ENCODE measurements at places on chromosomes 16 and 17. TPM values are rescaled to one million over a fixed set of nuclear protein-coding genes. Genes with fewer than 3 reads are reported as not detected.

The CD300E gene
- 0.45 TPM for polyA plus RNA-seq

The SLC12A3 gene
- polyA plus RNA-seq: not detected

The NEUROD2 gene
- polyA plus RNA-seq: 0.23 TPM

- DNase-seq: no peak
Observed at GRCh38 chr16:69423189-69423588, 1.2 kb upstream of the CYB5B start.

DNA sequence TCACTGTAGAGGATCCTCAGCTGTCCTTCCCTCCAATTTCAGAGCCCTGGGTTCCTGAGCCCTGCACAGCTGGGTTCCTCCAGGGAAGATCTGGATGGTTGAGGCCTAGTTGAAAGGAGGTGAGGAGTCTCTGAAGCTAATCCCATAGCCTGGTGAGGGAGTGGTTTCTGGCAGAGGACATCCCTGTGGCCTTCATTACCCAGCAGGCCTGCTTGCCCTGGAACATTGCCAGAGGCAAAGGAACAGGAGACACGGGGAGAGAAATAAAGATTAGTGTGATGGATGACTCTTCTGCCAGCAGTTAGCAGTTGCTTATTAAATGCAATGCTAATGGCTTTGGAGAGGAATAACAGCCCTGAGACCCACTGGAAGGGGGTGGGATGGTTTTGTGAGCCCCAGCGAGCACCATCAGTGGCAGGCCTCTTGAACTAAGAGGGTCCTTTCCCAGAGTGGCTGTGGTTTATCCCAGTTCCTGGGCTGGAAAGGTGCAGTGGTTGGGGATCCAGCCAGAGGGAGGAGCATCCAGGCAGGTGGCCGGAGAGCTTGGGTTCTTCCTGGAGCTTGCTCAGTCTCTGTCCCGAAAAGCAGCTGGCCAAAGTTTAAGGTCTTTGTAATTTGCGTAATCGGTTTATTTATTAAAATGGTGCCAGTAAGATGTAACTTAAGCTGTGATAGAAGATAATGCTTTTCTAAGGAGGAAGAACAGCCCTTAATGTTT lies 209.7 kb downstream of the CCDC182 start:
- no peak for DNase-seq

DNA sequence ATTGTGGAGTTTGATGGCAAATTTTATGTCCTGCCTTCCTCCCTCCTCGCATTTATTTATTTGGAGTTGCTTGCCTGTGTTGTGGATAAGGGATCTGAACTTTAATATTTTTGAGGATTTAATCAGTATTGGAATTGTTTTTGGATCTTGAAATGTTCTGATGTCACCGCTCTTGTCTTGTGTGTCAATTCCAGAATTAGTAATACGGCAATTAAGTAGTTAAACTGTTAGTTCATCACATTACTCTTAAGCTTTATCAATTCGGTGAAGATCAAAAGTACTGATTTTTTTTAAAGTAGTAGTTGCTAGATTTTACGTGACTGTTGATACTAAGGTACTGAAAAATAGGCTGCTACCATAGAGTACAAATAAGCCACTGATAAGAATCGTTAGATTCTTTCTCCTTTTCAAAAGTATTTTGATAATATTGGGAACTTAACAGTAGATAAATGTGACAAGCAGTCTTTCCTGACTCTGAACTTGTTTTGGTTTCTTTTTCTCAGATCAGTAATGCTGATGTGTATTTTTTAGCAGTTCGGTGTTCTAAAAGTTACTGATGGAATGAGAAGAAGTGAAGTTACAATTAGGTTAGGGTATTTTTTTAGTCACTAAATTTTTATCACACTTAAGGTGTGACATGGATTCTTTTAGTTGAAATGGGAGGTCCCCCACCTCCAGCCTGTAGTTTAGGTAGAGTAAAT lies 2.0 kb downstream of the RBBP6 start:
- DNase-seq: no peak

- DNase-seq: no peak
Observed at GRCh38 chr17:75845933-75846691, 1.9 kb upstream of the UNC13D start.

Measured in muscle of arm (tissue), 14 donors.